ENCODE measurements at places on chromosomes 1 and 21.

DNA sequence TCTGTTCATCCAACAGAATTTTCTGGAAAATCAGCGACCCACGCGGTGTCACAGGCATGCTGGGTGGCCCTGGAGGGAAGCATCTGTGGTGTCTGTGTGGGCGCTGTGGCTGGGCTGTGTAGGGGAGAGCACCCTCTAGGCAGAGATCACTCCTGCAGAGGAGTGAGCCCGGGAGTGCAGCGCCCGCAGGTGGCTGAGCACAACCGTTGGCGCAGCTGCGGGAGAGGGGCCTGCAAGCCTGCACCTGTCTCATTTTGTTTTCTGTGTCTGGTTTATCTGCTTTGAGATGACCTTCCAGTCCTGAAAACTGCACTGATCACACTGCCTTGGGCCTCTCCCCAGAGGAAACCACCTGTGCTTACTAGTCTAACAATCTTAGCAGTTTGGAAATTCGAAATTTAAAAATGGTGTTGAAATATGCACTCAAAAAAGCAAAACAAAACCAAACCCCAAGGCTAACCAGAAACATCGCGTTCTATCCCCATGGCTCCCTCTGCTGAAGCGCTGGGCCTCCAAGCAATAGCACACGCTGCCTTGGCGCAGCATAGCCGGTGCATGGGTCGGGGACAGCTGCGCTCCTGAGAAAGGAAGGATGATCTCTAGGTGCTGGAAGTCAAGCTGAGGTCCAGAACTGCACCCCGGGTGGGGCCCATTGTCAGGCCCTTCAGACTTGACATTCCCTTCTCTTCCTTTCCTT is 4.8 kb downstream of the FAM3B start:
- DNase-seq, result no peak

- no peak for DNase-seq
Measured at GRCh38 chr1:204349602-204350001, 10.1 kb downstream of the PLEKHA6 start.

DNA sequence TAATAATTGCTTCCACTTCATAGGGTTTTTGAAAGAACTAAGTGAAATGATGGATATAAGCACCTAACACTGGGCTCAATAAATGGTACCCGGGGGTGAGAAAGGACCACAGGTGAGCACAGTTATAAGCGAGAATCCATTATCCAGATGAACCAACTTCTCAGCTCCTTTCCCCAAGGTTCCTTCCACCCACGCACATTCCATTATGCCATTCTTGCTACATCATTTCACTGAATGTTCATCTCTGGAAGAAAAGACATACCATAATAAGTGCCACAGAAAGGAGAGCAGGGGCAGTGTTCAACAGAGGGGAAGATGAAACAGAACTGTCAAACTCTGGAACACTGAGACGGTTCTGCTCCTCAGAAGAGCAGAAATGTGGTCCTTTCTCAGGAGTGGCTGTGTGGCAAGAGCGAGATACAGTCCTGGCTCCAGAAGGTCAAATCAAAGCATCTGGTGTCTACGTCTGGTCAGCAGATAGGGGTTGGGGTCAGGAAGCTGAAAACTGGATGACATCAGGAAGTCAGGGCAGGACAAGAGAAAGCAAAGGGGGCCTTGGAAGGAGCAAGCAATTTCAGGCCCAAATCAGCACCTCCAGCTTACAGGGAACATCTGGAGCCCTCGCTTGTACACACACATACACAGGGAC is 255.4 kb upstream of the TMEM51 start:
- no peak for DNase-seq

- no peak for DNase-seq
Measured at GRCh38 chr1:205147191-205147835, 25.5 kb upstream of the RBBP5 start.

- DNase-seq, result peak; percentile 55
Measured at GRCh38 chr1:169363046-169363730, 4.4 kb downstream of the NME7 start.

DNA sequence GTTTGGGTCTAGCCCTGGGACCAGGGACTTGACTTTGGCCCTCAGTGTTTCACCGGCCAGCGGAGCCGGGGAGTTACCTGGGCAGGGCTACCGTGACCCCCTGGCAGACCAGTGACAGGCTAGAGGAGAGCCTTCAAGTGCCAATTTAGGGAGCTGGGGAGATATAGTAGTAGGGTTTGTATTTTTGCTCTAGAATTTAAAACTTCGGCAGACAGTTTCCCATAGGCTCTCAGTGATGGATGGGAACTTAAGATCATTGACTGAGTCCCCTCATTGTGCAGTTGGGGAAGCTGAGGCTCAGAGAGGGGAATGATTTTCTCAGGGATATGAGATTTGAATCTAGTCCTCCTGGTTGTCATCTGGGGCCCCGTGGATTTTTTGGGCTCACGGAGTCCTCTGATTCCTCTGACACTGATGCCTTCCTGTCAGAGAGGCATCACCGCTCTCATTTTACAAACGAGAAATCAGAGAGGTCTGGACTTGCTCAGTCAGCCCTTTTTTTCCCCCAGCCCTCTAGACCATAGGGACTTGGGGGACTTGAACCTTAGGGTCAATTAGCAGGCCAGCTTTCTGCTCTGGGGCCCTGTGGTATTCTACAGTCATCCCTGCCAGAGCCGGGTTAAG is 58.3 kb upstream of the ACOT11 start:
- no peak for DNase-seq

GRCh38 chr1:84705513-84705912 is 15.3 kb upstream of the SSX2IP start:
- DNase-seq, result no peak

DNA sequence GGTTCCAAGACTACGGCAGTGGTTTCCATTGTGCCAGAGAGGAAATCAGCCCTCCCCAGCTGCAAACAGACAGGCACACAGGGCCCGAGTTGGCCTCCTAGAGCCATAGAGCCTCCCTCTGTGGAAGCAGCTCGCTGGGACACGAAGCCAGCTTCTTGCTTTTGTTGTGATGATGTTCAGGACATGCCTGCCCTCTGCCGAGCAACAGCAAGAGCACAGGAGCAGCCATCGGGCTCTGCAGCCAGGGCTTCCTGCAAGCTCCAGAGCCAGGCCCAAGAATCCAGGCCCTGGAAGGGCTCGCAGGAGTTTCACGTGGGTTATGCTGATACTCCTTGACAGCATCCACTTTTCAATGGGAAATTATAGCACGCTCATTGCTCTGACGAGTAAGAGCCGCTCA is 18.5 kb downstream of the NPHP4 start:
- DNase-seq, result no peak

DNA sequence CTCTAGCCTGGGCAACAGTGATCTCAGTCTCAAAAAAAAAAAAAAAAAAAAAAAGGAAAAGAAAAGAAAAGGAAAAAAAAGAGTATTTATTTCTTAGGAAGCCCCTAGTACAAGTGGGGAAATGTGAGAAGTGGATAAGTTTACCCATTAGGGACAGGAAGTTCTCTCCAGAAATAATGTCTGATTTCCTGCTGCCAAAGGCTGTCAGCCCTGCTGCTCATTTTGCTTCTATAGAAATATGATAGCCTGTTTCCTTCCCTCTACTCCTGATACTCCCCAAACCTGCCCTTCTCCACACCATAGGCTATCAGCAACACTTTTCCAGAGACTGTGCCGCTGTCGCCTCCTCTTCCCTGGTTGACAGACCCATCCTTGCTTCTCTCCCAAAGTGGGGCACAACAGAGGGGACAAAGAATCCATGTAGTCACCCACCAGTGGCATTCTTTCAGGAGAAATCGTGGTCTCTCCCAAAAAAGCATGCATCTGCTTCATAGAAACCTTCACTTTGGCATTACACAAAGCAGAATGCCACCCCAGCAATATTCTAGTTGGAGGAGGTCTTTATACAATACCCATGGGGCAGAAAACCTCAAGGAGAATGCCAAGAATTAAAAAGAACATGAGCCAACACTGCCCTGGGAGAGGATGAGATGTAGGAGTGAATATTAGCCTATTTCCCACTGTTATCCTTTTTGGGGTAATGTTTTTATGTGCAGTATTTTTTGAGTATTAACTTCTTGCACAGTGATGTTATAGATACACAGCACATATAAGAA is 166.3 kb upstream of the NR5A2 start:
- DNase-seq, result no peak

- no peak for DNase-seq
Measured at GRCh38 chr1:183246436-183246835, 60.4 kb downstream of the LAMC2 start.

- DNase-seq, result no peak
Measured at GRCh38 chr1:91283421-91283726, 121.3 kb downstream of the HFM1 start.

DNA sequence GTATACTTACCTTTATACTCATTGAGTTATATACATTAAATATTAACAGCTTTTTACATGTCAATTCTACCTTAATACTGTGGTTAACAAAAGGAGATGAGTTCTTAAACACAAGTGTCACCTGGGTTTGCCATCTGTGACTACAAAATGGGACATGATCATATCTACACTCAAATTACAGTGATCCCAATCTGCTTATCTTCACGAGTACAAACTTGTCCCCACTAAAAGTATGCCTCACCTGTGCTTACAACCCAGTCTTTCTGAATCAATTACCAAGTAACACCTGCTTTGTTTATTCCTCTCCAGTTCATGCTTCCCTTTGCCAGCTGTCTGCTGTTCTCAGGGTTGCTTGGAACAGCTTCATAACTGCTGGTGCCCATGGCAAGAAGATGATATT is 8.8 kb downstream of the CD1E start:
- no peak for DNase-seq

GRCh38 chr21:23401278-23401677 is 2206.0 kb downstream of the MRPL39 start:
- no peak for DNase-seq

GRCh38 chr1:115325874-115326273 is 12.2 kb downstream of the NGF start:
- no peak for DNase-seq

GRCh38 chr1:216215169-216215568 is 208.1 kb downstream of the USH2A start:
- no peak for DNase-seq

DNA sequence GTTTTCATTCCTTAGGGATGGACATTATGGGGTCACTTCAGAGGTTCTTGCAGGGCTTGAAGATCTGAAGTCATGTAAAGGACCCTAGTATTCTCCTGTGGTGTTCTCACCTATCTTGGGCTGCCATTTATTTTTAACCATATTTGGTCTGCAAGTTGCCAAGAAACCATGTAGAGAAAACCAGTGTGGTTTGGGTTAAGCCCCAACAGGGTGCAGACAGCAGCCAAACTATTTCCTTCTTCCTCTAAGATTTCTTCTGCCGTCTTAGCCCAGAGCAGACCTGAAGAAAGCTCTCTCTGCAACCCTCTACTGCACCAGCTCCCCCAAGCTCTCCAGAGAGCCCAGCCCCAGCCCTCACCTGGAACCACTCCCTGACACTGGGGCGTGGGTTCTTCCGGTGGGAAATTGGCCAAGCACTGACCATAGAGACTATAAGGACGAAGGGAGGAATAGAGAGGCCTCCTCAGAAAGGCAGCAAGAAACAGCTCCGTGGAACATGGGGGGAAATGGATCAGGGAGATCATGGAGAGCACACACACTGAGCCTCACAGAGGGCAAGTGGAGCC is 136.6 kb downstream of the SYF2 start:
- peak; percentile 62 for DNase-seq

DNA sequence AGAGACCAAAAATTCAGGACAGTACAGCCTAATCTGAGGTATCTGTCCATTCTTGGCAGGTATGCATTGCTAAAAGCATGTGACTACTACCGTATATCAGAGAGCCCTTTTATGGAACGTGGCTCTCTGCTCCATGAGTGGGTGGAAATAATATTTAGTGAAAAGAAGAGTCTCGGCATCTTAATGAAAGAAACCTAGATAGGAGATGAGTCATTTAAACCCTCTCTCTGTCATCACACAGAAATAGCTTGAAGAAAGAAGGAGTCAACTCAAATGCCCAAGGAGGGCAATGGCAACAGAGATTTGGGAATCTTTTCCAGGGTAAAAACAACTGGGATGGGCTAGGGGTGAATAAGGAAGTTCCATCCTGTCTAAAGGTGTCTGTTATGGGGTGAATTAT is 528.2 kb downstream of the SMYD3 start:
- no peak for DNase-seq

DNA sequence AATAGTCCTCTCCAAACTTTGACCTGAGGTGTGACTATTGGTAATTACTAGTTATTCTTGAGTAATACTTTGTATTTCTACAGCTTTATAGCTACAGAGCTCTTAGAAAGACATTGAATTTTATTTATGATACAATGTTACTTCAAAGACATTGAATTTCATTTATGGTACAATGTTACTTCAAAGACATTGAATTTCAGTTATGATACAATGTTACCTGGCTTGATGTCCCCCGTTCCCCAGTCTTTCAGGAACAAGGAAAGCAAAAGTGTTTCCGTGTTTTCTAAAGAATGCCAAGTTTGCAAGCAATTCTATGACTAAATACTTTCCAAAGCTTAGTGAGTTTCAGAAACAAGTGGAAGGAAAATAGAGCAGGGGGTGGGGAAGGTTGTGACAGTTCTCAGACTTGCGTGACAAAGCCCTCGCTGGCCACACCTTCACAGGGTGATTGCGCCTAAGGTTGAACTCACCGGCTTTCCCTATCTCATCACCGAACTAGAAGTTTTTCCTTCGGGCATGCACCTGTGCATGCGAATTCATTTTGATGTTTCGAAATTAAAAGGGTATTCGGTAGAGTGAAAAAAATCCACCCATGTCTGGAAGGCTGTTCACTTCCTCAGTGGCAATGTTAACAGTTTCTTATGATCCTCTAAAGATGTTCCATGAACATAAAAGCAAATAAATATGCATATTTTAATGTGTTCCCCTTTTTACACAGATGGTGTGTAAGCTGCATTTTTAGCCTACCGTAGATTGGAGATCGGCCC is 909 bp upstream of the PAXBP1 start:
- DNase-seq, result peak; percentile 65

DNA sequence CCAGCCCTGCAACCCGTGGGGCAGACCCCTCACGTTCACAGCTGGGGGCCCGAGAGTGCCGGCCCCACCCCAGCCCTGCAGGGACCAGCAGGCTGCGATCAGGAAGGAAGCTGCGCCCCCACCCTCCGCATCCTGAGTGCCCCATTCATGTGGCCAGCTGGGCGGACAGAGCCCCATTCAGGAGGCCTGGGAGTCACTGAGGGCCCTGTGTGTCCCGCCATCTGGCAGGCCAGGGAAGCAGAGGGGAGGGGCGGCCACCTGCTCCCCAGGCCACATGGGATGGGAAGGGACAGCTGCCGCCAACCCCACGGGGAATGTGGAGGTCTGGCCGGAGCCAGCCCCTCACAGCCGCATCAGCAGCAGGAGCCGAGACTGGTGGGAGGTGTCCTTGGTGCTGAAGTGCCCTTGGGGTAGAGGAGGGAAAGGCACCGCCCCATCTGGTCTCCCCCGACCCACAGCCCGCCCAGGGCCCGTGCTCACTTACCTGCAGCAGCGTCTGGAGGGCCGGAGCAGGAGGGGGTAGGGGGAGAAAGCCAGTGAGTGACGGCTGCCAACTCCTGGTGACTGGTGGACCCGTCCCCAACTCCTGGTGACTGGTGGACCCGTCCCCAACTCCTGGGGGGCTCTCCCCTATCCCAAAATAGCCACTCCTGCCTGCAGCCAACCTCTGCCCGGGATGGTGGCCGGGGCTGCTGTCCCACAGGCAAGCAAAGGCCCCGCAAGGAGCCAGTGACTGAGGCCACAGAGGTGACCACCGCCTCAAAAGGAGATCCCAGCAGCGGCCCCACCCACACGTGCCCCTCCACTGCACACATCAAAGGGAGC is 8.7 kb downstream of the ACAP3 start:
- no peak for DNase-seq
